ENCODE measurements at places on chromosomes 11 and 22. TPM values are rescaled to one million over a fixed set of nuclear protein-coding genes. Genes with fewer than 3 reads are reported as not detected.

The TPBGL gene
- total RNA-seq: 0.20 TPM

The MFNG gene
- 138 TPM for total RNA-seq

DNA sequence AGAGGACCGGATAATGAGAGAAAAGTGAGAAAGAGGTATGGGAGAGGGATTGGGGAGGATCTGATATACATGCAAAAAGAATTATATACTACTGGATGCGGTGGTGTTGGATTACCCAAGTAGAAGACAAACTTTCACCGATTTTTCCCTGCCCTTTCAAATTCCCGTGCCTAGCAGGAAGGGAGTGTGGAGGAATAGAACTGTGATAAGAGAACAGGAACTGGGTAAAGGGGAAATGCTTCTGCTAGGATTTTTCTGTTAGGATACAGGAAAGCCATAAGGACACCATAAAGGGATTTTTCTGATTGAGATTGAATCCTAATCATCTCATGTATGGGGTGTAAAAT lies 480 bp upstream of the MTMR2 start:
- H3K36me3 ChIP-seq: no peaks in the 10 kb centered on the region
- peak overlapping the region; percentile 76 for H3K4me3 ChIP-seq
- no peak for DNase-seq
- H3K27ac ChIP-seq: peak overlapping the region; percentile 69

DNA sequence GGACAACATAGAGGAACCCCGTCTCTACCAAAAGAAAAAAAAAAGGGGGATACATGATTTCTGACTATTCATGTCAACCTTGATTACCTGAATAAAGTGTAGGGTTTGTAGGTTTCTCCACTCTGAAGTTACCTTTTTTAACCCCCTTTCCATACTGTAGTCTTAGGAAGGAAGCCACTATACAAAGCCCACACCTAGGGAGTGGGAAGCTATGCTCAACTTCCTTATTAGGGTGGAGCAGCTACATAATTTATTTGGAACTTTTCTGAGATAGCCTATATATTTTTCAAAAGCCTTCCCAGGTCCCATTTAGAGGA lies 582 bp upstream of the ATP6V1E1 start:
- H3K4me3 ChIP-seq: peak overlapping the region; percentile 98
- H3K4me1 ChIP-seq: peaks cover 27% of the 10 kb centered on the region
- H3K27ac ChIP-seq: peak overlapping the region; percentile 96
- no peaks in the 10 kb centered on the region for H3K36me3 ChIP-seq

DNA sequence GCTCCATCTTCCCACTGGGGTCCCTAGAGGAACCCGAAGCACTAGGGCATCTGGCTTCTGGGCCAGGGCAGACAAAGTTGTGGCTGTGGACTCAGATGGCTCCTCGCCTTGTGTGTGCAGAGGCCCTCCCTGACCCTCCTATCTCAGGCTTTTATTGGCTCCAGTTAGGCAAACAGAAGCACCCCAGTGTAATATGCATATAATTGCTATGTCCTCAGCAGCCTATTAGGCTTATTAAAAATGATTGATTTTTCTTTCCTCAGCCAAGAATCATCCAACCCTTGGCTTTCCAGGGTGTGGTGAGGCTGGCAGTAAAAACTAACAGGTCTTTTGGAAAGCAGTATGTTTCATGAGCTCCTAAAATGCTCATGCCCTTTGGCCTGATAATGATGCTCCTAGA lies 22.3 kb downstream of the UPB1 start:
- H3K4me1 ChIP-seq: peaks cover 44% of the 10 kb centered on the region
- H3K36me3 ChIP-seq: no peaks in the 10 kb centered on the region
- H3K27ac ChIP-seq: no peak overlapping the region
- H3K4me3 ChIP-seq: no peak overlapping the region
- no peak for DNase-seq

DNA sequence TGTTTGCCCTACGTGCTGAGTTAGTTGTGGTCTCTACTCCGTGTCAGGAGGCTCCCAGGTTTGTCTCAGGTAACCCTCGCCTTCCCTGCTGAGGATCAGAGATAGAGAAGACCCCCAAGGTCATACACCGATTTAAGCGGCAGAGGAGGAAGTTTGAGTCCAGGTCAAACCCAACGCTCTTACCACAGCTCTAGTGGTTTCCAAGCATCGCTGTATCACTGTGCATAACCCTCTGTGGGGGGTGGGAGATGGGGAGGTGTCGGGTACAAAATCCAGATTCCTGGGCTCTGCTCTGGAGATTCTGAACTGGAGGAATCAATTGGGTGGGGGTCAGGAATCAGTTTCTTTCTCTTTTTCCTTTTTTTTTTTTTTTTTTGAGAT lies 627 bp downstream of the DNAJC4 start:
- H3K36me3 ChIP-seq: peaks cover 9% of the 10 kb centered on the region
- H3K27ac ChIP-seq: peak overlapping the region; percentile 97
- peaks cover 93% of the 10 kb centered on the region for H3K4me1 ChIP-seq

DNA sequence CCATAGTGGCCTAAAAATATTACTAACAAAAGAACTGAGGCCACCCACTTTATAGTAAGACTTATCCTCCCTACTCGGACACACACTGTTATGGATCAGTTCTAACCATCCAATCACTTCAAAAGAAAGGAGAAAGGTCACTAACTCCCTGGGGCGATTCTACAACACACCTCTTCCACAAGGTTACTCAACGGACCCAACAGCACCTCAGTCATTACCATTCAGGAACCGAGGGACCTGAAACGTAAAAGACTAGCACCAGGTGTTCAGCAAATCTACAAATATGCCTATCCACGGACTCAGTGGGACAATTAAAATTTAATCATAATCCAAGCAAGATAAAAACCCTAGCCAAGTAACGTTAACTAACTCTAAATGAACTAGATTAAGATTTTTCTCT lies 1.6 kb downstream of the HNRNPUL2 start:
- peak overlapping the region; percentile 96 for H3K4me3 ChIP-seq
- peak overlapping the region; percentile 78 for H3K27ac ChIP-seq
- no peak for DNase-seq
- no peaks in the 10 kb centered on the region for H3K27me3 ChIP-seq

DNA sequence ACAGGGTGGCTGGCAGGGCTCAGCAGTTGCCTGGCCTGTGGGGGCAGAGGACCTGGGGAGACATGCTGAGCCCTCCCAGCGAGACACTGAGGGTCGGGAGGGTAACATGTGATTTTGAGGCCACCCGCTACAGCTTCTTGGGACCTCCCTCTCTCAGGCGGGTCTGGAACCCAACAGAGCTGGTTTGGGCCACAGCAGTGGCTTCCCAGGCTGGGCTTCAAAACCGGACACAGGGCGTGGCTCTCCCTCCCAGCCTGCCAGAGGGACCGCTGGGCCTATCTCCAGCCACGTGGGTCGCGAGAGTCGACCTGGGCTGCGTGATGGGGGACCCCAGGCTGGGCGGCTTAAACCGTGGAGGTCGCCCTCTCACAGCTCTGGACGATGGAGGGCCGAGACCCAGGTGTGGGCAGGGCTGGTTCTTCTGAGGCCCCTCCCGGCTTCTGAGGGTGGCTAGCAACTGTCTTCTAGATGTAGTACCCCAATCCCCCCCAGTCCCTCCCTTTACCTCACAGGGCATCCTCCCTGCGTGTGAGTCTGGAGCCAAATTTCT lies 91.7 kb downstream of the KCNQ1 start:
- peak; percentile 51 for DNase-seq
- H3K36me3 ChIP-seq: no peaks in the 10 kb centered on the region
- no peak overlapping the region for H3K27ac ChIP-seq
- no peaks in the 10 kb centered on the region for H3K27me3 ChIP-seq

DNA sequence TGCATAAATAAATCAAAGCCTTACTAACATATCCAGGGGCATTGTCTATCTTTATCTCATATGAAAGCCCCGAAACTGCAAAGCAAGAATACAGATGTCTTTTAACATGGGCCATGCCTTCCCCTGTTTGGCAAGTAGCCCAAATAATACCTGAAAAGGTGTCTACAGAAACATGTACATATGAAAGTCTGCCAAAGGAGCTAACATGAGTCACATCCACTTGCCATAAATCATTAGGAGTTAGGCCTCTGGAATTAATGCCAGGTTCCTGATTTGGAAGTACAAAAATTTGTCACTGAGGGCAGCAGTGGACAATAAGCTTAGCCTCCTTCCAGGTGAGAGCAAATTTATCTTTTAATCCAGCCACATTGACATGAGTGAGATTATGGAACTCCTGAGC lies 85.5 kb upstream of the PGR start:
- H3K27ac ChIP-seq: no peak overlapping the region
- no peaks in the 10 kb centered on the region for H3K27me3 ChIP-seq
- no peak overlapping the region for H3K4me3 ChIP-seq
- no peak for DNase-seq

- no peak overlapping the region for H3K4me3 ChIP-seq
- no peak for DNase-seq
- no peaks in the 10 kb centered on the region for H3K27me3 ChIP-seq
- H3K27ac ChIP-seq: no peak overlapping the region
Measured at GRCh38 chr11:80613655-80614054, 1172.8 kb upstream of the TENM4 start.
